ENCODE measurements at places on chromosomes 12 and 14.

GRCh38 chr12:68435816-68436215, 103.7 kb upstream of the MDM1 start:
- no peak for DNase-seq

GRCh38 chr12:107779077-107779831, 4.8 kb downstream of the ASCL4 start:
- DNase-seq, result no peak

DNA sequence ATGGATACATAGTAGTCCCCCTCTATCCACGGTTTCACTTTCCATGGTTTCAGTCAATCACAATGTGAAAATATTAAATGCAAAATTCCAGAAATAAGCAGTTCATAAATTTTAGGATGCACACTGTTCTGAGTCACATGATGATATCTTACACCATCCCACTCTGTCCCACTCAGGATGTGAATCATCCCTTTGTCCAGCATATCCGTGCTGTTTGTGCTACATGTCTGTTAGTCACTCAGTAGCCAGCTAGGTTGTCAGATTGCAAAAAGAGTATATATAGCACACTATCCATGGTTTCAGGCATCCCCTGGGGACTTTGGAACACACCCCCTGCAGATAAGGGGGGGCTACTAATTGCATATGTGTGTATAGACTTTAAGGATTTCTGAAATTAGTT, 8.1 kb upstream of the NAA30 start:
- DNase-seq, result no peak

- no peak for DNase-seq
Measured at GRCh38 chr14:37585101-37585511, 9.9 kb downstream of the FOXA1 start.

DNA sequence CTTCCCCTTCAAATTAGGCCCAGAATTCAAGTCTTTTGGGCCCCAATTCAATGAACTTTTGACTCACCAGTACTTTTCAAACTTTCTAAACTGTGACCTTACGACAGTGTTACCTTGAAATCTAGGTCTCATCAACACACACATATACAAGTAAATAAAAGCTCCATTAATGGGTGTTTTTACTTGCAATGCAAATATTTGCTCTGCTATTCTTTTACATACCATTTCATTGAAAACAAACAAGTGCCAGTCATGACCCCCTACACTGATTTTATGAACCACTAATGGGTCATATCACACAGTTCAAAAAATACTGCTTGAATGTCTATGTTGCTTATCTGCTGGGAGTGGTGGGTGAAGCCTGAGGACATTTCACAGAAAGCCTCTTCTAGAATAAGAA, 9.1 kb upstream of the NR1H4 start:
- no peak for DNase-seq

GRCh38 chr14:50740856-50741255, 72.8 kb upstream of the SAV1 start:
- DNase-seq, result no peak

GRCh38 chr14:77084985-77085384, 13.1 kb upstream of the CIPC start:
- no peak for DNase-seq

- no peak for DNase-seq
Measured at GRCh38 chr14:104420990-104421389, 158.6 kb upstream of the C14orf180 start.

DNA sequence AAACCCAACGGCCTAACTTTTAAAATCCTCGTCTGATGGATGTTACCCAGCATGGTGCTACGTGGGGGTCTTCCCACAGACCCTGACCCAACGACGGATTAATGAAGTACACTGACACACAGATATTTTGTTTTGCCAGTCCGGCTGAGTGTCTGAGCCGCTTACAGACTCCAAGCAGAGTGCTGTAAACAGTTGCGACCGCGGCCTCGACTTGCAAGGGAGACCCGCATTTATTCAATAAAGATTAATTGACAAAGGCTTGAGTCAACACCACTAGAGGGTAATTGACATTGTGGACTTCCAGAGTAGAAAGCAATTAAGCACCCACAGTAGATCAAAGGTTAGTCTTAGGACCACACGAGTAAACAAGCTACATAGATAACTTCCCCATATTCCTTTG, 1042.4 kb downstream of the AACS start:
- DNase-seq, result no peak

- DNase-seq, result peak; percentile 13
Measured at GRCh38 chr12:52203079-52203921, 11.5 kb upstream of the KRT80 start.

GRCh38 chr14:69291396-69291795, 31.4 kb downstream of the GALNT16 start:
- DNase-seq, result no peak

DNA sequence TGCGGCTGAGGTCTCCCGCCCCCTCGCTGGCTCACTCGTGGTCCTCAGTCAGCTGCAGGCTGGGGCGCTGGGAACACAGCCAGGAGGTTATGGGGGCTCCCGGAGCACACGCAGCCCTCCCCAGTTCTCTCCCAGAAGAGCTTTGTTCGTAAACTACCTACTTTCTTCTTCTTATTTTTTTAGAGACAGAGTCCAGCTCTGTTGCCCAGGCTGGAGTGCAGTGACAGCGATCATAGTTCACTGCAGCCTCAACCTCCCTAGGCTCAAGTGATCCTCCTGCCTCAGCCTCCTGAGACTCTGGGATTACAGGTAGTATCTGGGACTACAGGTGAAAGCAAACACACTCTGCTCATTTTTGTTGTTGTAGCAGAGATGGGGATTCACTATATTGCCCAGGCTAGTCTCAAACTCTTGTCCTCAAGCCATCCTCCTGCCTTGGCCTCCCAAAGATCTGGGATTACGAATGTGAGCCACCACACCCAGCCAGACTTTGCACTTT, 15.5 kb upstream of the PLA2G1B start:
- no peak for DNase-seq

GRCh38 chr12:76820888-76821482, 57.1 kb downstream of the ZDHHC17 start:
- peak; percentile 20 for DNase-seq

- peak; percentile 61 for DNase-seq
Measured at GRCh38 chr12:25958428-25959070, at the start of gene RASSF8. Gene RASSF8 (plus strand): TSS chr12:25958682. CDS start chr12:26055344, 96,662 bp downstream.

- DNase-seq, result peak; percentile 27
Measured at GRCh38 chr12:4037747-4038312, 164.6 kb upstream of the PARP11 start.

Measured in NCI-H1105 treated with DMSO at 0.1 percent for 48 hours (cell line).